Stimulated activated CD4-positive, alpha-beta T cell treated with anti-CD3 and anti-CD28 coated beads, Interleukin-2, amount 100 ng/mL, for 48 hours (primary cell): ENCODE measurements at places on chromosomes 7 and 10.

DNA sequence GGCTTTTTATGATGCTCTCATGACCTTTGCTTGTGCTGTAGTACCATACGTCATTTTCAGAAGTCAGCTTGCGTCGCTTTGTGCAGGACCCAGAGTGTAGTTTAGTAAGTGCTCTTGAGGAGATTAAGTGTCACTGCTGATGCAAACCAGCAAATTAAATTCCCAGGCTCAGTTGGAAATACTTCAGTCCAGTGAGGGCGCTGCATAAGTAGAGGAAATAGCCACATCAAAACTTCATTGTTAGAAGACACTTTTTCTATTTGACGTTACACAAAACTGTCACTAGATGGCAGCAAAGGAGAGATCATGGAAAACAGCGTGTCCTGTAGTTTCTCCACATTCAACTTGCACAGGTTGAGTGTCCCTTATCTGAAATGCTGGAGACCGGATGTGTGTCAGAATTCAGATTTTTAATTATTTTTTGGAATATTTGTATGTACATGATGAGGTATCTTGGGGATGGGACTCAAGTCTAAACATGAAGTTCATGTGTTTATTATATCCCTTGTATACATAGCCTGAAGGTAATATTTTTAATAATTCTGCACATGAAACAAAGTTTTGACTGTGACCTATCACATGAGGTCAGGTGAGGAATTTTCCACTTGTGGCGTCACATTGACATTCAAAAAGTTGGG is 7.9 kb downstream of the ZNF22 start:
- DNase-seq = no peak

GRCh38 chr10:3911713-3912442 is 126.9 kb upstream of the KLF6 start:
- DNase-seq = no peak

DNA sequence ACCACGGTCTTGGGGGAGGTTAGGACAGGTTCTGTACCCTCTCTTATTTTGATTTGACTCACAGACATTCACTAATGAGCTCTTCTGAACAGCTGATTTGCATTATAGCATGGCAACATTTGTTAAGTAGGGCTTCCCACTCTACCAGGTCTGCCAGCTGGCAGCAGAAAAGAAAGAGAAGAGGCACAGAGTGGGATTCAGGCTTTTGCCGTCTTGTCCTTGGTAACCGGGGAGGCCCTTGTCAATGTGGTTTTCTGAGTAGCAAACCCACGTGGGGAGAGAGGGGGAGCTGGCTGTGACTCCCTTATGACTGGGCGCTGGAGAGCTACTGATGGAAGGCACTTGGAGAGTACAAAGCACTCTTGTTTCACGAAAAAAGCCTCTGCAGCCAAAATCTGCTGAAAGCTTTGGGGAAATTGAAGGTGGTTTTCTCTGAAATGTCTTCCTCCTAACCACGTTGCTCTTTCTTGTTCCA is 355.3 kb upstream of the GALNT17 start:
- DNase-seq = peak; percentile 6

DNA sequence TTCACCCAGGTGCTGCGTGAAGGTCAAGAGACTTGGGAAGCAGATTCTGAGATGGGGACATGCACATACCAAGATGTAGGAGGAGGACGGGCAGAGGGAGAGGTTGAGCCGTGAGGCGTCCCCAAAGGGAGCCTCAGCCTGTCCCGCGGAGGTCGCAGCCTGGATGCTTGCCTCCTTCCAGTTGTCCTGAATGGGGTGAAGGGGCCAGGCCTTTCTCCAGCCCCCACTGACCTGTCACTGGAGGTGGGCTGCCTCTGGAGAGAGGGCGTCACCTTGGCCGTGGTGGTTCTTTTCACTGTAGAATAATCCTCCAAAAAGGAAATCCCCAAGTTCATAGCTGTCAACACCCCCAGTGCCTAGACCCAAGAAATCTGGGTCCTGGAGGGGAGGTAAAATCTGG is 283.0 kb upstream of the VSTM2A start:
- no peak for DNase-seq

- no peak for DNase-seq
Measured at GRCh38 chr10:100728928-100729861, 16.2 kb upstream of the PAX2 start.

DNA sequence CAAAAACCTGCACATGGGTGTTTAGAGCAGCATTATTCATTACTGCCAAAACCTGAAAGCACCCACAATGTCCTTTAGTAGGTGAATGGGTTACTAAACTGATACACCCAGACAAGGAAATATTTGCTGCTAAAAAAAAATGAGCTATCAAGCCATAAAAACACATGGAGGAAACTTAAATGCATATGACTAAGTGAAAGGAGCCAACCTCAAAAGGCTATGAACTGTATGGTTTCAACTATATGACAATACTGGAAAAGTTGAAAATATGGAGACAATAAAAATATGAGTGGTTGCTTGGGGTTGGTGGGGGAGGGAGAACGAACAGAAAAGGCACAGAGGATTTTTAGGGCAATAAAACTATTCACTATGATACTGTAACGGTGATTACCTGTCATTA is 291.0 kb downstream of the TNS3 start:
- no peak for DNase-seq

- no peak for DNase-seq
Measured at GRCh38 chr7:159145490-159145855, 806 bp upstream of the VIPR2 start.

- DNase-seq = no peak
Measured at GRCh38 chr10:55227967-55228366, 426.9 kb upstream of the PCDH15 start.

GRCh38 chr10:89392974-89393373 is 551 bp downstream of the IFIT1 start:
- no peak for DNase-seq

- no peak for DNase-seq
Measured at GRCh38 chr10:25694206-25694933, 239.7 kb upstream of the MYO3A start.

GRCh38 chr10:123424537-123424936 is 241.6 kb upstream of the GPR26 start:
- no peak for DNase-seq

DNA sequence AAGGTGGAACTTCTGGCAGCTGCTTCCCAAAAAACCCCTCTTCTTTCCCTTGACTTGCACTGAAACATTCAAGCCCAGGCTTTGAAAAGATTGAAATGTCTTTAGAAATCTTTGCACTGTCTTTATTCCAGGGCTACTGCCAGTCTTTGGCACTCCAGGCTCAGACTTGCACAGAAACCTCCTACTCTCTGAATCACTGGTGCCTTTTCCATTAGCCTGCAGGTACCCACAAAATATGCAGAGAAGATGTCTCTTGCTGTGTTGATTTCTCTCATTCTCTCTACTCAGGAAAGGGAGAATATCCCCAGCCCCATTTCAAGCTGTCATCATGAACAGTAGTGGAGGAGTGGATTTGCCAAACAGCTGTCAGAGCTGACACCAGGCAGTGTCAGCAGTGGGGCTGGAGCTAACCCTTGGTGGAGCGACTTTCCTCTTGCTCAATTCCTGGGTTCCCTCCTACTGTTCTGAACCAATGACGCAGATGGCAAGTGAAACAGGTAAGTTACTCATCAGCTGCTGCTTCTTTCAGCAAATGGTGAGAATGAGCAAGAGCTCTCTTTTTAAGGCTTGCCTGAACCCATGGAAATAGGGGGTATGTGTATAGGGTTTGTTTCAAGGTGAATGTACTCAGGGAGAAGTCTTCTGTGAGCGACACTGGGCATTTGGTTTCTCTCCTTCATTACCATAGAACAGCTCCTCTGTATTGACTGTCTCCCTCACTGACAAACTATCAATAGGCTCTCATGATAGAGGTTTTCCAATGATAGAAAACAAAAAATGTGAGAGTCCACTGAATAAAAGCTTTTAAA is 362.4 kb downstream of the ADRA2A start:
- DNase-seq = no peak

GRCh38 chr10:49362596-49363260 is 33.2 kb downstream of the DRGX start:
- DNase-seq = no peak

DNA sequence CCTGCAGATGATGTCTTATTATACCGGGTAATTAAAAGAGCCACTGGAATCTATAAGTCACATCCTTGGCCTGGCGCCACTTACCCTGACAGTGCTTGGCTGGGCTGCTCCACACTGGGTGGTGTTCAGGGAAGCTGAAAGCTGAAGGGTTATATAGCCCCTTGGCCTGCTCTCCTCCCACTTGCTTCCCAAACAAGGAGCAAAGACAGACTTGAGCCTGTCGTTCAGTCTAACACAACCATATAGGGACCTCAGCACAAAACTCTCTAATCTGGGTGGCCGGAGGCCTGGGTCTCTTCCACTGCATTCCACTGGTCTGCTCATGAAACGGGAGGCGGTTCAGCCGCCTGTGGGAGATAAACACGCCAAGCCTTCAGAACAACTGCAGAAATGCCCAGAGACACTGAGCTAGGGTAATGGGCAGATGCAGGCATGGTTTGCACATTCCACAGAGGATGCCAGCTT is at the start of gene ACTA2:
Gene ACTA2 (minus strand): TSS at position 127 of the 465 bp plus-strand sequence. CDS start 3,843 bp downstream, outside the sequence.
- no peak for DNase-seq

DNA sequence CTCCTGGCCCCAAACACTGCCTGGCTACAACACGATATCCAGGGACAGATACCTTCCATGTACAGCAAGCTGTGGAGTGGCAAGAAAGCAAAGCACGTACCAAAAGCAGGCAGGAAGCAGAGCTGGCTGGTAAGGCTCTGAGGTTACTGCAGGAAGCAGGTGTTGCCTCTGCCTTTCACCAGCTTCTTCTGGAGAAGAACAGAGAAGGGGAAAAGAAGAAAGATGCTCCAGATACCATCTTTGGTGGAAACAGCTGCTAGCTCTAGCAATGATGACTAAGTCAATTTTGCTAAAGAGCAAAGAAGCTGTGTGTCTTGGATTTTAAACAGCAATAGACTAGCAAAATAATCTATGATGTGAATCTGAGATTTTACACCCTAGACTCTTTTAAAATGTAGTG is 34.9 kb upstream of the PRSS1 start:
- DNase-seq = no peak

DNA sequence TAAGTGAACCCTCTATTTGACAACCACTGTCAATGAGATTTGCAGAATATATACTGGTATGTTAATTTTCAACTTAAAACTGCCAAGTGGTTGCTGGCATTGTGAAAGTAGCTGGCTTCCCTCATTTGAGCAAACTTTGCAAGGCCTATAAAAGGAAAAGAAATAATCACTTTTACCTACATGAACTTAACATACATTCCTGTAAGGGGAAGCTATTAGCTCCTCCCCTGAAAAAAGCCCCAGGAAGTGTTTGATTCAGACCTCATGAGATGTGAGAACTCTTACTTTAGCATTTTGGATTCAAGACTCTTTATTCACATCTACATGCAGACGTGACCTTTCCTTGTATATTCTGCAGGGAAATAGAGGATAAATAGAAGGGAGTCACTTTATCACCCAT is 175.6 kb downstream of the OTUD1 start:
- DNase-seq = no peak
